ENCODE measurements at places on chromosomes 16 and 17. TPM values are rescaled to one million over a fixed set of nuclear protein-coding genes. Genes with fewer than 3 reads are reported as not detected.

The ZDHHC1 gene
- total RNA-seq: 2.7 TPM

The CLDN6 gene
- total RNA-seq: 0.49 TPM

The GPS2 gene
- total RNA-seq: 25.3 TPM

The TP53TG3C gene
- not detected for total RNA-seq

The KRT16 gene
- 0.25 TPM for total RNA-seq

The MRPS23 gene
- 17.7 TPM for total RNA-seq
